AG09319 (cell line): ENCODE measurements at places on chromosomes 1 and 21.

DNA sequence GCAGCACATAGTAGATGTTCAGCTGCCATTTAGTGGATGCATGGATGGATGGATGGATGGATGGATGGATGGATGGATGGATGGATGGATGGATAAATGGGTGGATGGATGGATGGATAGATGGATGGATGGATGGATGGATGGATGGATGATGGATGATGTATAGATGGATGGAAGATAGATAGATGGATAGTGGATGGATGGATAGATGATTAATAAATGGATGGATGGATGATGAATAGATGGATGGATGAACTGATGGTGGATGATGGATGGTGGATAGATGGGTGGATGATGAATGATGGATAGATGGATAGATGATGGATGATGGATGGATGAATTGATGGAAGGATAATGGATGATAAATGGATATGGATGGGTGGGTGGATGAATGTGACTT, 20.6 kb downstream of the MATN1 start:
- no peak for DNase-seq

GRCh38 chr1:156346636-156347035, 8.3 kb downstream of the TSACC start:
- DNase-seq, result peak; percentile 38

- no peak for DNase-seq
Measured at GRCh38 chr1:63590166-63590560, 3.0 kb upstream of the PGM1 start.

DNA sequence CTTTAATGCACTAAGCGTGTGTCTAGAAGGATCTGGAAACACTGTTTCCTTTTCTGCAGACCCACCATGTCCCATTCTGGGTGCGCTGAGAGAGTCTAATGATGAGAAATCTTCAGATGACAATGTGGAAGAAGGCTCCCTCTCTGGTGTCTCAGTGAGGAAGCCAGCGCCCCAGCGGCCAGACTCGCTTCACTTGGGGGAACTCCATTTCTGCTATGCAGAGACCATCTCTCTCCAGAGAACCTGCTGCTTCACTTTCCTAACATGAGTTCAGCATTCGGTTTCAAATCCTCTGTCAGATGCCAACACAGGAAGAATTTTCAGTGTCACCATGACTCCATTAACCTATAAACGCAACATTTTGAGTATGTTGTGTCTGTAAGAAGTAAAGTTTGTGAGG, 121.8 kb downstream of the SYF2 start:
- DNase-seq, result no peak

DNA sequence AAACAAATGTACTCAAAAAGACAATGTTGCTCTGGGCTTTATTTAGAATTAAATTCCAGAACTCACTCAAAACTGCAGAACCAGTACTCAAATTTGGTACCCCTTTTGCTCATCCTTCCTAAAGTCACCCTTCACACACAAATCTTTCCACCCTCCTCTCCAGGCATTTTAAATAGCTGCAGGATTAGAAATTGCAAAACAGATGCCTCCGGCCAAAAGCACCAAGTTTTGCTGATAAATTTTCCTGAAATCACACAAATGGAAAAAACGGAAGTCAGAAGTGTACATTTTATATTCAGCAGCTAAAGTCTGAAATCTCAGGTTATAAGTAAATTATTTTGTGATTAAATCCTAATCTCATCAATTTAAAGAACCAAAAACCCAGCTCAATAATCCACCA, 147.0 kb downstream of the NRIP1 start:
- no peak for DNase-seq

GRCh38 chr21:31115249-31115648, 77.0 kb upstream of the KRTAP19-8 start:
- DNase-seq, result no peak

- DNase-seq, result no peak
Measured at GRCh38 chr1:101314244-101314643, 77.4 kb downstream of the S1PR1 start.

GRCh38 chr1:49319426-49319963, 542.8 kb upstream of the BEND5 start:
- no peak for DNase-seq

- no peak for DNase-seq
Measured at GRCh38 chr1:80278936-80279335, 1272.4 kb upstream of the ADGRL4 start.

- DNase-seq, result no peak
Measured at GRCh38 chr1:207633226-207633625, 11.7 kb upstream of the CR1L start.

GRCh38 chr1:28241638-28242241, 5.8 kb downstream of the ATP5IF1 start:
- DNase-seq, result no peak

DNA sequence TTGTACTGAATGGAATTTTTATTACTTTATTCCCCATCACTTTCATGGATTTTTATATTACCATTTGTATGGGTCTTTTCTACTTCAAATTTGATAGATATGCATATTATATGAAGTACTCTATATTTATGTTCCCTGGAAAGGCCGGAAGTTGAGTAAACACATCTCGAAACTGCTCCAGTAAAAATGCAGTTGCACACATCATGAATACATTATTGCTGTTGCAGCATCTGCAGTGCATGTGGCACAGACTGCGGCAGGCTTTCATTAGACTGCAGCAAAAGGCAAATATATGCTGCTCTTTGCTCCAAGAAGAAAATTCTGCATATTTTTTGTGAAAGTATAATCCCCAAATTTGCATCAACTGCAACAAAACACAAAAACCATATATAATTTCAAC, 48.7 kb upstream of the LRRC7 start:
- no peak for DNase-seq

- DNase-seq, result no peak
Measured at GRCh38 chr21:31509194-31510017, 150.1 kb upstream of the SOD1 start.

- no peak for DNase-seq
Measured at GRCh38 chr21:41491412-41491811, 16.5 kb downstream of the TMPRSS2 start.

DNA sequence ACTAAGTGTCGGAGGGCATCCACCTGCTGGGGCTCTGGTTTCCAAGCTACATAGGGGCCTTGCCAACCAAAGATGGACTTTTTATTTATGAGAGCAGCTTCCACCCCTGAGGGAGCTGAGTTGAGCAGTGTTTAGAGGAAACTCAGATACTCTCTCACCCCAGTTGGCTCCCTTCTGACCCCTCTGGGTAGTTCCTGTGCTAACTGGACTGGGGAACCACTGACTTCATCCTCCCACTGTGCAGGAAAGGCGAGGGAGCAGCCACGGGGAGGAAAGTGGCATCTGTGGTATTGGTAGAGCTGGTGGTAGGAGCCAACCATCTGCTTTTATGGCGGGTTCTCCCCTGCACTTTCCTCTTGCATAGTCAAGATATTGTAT, 70.4 kb downstream of the MPZL1 start:
- no peak for DNase-seq

DNA sequence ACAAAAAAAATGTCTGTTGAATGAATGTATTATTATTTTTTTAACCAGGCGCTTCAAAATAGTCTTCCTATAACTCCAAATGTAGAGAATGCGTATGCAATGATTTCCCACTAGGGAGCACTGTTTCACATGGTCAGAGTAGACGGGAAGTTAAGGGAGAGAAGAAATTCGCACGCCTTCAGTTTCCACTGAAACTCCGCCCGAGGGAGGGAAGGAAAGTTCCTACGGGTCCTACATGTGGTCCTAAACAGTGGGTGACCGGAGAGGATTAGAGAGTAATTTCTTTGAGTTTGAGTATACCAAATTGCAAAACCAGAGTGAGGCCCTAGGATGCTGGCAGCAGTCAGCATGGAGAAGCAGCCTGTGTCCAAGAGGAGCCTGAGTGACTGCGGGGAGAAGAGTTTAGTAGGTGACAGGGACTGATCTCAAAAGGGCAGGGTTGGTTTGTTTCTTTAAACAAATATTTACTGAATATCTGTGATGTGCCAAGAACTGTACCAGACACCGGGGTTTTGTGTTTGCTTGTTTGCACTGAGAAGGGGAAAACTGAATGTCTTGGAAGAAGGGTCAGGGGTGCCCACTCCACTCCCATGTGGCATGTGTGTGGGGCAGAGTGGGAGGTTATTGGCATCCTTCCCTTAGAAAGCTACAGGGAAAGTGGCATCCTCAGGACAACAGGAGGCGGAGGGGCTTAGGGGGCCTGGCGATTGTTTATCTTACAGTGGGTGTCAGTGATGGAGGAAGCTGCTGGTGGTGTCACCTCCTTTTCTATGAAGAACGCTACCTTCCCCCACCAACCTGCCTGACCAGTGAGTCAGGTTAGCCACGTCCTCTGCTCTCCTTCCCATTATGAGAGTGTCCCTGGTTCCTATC, 22.8 kb downstream of the RNU5D-1 start:
- DNase-seq, result peak; percentile 22

DNA sequence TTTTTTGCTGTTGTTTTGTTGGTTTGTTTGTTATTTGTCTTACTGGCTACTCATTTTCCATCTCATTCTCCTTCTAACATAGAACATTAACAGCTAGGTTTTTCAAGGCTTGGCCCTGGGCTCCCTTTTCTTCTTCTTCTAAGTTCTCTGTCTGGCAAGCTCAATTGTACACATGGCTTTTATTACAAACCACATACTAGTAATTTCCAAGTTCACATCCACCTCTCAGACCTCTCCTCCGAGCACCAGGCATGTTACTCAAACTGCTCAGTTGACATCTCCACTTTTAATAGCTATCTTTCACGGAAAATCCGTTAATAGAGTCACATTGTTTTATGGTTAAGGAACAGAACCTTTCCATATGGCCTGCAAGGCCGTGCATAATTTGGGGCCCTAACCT, 736.9 kb upstream of the ADAMTS5 start:
- peak; percentile 23 for DNase-seq

DNA sequence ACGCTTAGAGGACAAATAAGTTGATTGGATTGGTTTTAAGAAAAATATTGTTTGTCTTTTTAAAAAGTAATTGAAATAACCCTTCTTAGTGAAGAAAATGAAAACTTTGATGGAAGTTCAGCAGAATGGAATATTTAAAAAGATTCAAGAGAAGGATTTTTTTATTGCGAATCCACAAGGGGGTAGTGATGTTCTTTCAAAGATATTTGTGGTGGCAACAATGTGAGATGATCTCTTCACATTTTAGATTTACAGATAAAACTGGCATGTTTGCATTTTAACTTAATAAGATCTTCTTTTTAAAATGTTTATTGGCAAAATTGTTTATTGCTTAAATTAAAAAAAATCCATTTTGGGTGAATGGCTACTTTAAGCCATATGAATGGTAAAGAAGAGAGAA, 8.9 kb downstream of the CAMTA1 start:
- DNase-seq, result no peak

DNA sequence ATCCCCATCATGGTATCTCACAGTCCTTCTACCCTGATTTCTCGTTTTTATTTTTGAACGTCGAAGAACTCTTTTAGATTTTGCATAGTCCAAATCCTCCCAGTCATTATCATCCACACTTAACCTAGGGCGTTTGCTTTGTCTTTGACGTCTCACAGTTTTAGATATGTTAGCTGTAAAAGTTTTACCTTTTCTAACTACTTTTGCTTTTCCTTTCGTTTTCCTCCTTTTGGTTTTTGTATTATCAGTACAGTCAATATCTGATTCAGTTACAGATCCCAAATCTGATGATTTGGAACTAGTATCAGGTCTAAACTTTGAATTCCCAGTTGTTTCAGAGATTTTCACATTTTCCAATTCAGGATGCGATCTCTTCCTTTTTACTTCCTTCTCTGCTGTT, 13.1 kb upstream of the PSMG1 start:
- no peak for DNase-seq

DNA sequence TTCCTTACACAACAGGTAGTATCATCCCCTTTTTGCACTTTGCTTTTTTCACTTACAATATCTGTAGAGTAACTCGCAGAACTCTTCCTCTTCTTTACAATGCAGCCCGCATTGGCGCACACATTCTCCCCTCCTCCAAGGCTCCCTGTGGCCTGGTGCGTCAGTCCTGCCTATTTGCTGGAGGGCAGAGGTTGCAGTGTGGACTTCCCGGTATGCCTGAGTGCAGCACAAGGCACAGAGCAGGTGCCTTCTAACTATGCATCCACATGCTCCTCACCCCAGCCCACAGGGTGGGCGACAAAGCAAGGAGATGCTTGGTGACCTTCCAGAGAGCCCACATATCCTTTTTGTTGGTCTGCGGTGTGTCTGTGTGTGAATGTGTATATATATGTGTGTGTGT, 53.3 kb downstream of the ARHGEF11 start:
- no peak for DNase-seq

GRCh38 chr21:22806278-22806677, 1808.1 kb downstream of the NCAM2 start:
- DNase-seq, result no peak

DNA sequence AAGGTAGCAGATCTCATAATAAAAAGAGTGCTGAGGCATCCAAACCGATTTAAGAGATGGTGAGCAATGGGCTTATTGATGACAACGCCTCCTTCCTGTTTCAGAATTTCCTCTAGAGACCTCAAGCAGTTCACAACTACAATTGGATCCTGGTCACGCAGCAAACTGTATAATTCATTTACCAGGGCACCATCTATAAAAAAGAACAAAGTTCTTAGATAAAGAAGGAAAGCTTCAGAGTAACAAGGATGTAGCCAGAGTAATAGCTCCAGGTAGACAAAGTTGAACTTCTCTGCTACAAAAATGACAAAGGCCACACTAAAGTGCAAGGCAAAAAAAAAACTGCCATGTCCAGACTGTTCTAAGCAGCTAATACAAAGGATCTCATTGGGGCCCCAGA, 3.4 kb downstream of the AP4B1 start:
- no peak for DNase-seq

DNA sequence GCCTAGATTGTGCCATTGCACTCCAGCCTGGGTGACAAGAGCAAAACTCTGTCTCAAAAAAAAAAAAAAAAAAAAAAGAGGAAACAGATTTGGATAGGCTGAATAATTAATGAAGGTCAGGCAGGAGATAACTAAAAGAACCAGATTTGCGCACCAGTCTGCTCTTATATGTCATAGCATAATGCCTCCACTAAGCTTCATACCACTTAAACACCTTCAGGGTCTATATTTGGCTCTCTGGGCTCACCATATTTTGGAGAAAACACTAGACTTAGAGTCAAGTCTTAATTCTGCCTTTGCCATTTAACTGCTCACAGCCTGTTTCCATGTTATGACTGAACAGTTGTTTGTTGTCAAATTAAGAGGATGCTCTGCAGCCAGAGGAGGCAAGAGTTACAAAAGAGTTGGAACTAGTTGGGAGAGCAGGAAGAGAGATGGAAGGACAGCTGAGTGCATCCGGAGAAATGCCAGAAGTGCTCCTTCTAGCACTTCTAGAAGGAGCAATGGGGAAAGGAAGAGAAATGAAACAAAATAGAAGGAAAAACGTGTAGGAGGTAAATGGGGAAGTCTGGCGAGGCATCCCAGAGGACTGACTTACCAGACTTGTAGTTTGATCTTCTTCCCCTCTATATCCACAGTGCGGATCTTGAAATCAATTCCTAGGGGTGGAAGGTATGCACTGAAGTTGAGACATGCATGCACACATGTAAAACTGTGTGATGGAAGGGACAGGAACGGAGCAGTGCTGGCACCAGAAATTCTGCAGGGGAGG, 1.8 kb downstream of the RAB13 start:
- no peak for DNase-seq

DNA sequence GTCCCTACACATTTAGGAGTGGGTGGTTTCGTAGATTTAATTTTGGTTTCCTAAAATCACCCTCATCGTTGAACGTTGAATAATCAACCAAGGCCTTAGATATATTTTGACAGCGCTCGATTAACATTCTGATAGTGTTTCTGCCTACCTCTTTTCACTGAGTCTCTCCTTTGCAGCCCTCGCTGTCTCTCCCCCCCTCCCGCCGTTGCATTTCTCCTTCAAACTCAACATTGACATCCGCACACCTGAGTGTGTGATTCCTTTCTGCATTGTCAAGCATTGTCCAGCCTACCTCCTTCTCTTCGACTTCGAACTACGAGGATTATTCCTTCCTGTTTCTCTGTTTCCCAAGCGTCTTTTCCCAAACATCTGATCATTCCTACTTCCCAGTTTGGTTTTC, 1.8 kb upstream of the ADAMTS1 start:
- DNase-seq, result no peak
